GM03348 (cell line): ENCODE measurements at places on chromosomes 13 and 19.

DNA sequence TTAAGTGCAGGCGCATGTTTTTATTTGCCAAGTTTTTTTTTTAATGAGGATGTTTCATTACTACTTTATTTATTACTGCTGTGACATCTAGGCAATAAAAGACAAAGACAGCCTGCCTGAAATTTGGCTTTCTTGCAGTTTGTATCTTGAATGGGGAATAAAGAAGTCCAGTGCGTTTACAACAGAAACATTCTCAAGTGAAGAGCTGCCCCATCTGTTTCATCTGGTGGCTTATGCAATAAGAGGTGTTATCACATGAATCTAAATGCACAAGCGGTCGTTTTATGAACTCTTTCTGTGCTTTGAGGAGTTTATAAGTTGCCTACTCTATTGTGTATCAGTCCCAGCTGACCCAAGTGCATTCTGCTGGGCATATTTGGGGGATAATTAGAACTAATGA lies 12.6 kb upstream of the MAB21L1 start:
- DNase-seq, result no peak

DNA sequence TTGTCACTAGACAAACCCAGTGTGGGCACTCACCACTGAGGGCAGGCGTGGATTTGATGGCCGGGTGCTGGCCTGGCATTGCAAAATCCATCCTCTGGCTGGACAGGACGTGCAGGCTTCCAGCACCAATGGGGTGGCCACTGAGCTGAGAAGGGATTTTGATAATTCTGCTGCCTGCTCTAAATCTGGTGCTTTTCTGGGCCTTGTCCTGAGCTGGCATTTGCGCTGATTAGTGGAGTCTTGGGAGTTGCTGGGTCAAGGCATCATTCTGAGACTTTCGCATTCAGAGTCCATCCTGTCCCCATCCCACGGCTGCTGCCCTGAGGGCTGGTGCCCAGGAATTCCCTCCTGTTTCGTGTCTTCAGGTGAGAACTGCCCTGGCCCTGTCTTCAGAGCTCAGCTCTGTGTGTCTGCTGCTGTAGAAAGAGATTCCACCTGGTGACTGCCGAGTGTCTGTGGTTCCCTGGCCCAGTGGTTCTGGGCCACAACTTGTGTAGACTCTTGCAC lies 65.9 kb upstream of the MCF2L start:
- no peak for DNase-seq

GRCh38 chr13:111630406-111630805 lies 310.0 kb downstream of the TEX29 start:
- no peak for DNase-seq

- peak; percentile 25 for DNase-seq
Observed at GRCh38 chr13:28318496-28318895, 176.4 kb downstream of the FLT1 start.

GRCh38 chr19:10878253-10878652 lies 6.9 kb downstream of the CARM1 start:
- no peak for DNase-seq

DNA sequence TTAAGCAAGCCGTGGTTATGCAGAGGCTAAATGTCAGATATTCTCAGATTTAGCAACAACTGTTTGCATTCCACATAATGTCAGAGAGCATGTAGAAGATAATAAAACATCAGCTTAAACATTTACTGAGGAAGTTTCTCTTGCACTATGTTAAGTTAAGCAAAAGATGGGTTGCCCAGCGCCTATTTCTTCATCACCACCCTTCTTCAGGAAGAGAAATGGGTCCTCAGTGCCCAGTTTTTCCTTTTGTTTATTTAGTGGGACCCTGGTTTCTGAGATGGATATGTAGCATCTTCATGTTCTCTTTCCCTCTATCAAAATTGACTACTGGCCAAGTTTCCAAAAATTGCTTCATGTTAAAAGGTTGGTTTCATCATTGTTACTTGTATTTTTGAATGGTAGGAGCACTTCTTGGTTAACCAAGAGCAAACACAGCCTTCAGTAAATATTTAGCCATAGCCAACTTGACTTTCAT lies 356.8 kb downstream of the RFC3 start:
- peak; percentile 60 for DNase-seq

- no peak for DNase-seq
Observed at GRCh38 chr13:20547479-20547908, 19.5 kb upstream of the IFT88 start.

DNA sequence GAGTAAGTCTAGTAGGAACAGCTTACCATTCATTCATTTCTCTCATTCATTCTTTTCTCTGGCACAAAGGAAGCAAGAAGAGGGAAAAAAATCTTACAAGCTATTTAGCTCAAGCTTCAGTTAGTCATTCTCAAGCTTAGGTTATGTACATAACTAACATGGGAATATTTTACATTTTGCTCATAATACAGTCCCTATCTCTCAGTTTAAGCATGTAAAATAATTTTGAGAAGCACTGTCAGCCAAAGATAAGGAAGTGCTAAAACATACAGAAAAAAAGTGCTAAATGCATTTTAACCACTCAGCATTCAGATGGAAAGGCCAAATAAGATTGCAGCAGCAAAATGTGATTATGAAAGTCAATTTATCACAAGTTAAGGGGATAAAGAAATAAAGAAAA lies 7.9 kb downstream of the RBM26 start:
- no peak for DNase-seq

DNA sequence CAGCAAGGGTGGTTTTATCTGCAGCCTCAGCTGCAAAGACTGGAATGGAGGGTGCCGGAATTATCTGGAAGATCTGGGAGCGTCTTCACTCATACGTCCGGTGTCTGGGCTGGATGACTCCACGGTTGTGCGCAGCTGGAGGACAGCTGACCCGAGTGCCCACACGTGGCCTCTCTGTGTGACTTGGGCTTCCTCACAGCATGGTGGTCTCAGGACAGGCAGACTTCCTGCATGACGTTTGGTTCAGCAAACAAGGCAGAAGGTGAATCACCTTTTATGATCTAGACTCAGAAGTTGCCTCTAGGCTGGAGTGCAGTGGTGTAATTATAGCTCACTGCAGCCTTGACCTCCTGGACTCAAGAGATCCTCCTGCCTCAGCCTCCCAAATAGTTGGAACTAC lies 33.2 kb downstream of the CACNG6 start:
- no peak for DNase-seq

GRCh38 chr19:33616857-33617256 lies 4.9 kb upstream of the CHST8 start:
- DNase-seq, result no peak
